NCI-H2029 (cell line): ENCODE measurements at places on chromosomes 2 and 18.

- DNase-seq = no peak
Measured at GRCh38 chr2:218307415-218308090, 15.2 kb upstream of the TMBIM1 start.

- no peak for DNase-seq
Measured at GRCh38 chr2:1723397-1724042, 20.8 kb downstream of the PXDN start.

- DNase-seq = no peak
Measured at GRCh38 chr2:220278022-220278421, 650.6 kb downstream of the SLC4A3 start.

DNA sequence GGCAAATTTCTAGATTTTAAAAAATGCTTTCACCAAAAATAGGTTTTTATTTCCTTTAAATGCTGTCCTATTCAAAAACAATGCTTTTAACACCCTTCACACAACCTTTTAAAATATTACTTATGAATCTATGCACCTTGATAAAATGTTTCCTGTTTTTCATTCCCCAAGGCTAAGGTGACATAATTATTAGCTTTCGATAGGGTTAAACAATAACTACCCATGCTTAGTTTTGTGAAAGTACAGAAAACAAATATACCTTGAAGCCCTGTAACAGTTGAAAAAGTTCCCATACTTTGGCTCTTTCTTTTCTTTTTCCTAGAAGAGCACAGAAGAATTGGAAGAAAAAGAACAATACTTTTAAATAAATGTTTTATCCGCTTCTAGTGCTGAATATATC is 54.9 kb upstream of the ITPRID2 start:
- DNase-seq = no peak

DNA sequence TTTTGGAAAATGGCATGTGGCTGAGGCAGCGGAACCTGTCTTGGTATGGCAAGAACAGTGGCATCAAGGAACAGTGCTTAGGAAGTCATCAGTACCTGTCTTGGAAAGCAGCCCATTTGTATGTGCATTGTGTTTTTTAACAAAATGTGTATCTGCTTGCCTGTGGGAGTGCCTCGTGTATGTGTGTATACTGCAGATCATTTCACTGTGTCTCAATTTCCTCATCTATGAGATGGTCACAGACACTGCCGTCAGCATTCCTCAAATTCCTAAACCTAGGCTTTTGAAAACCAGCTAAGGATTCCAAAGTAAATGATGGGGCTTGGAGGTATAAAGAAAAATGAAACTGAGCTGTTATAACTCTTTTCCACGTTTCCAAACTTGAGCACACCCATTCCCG is 441.3 kb downstream of the RND3 start:
- DNase-seq = no peak

DNA sequence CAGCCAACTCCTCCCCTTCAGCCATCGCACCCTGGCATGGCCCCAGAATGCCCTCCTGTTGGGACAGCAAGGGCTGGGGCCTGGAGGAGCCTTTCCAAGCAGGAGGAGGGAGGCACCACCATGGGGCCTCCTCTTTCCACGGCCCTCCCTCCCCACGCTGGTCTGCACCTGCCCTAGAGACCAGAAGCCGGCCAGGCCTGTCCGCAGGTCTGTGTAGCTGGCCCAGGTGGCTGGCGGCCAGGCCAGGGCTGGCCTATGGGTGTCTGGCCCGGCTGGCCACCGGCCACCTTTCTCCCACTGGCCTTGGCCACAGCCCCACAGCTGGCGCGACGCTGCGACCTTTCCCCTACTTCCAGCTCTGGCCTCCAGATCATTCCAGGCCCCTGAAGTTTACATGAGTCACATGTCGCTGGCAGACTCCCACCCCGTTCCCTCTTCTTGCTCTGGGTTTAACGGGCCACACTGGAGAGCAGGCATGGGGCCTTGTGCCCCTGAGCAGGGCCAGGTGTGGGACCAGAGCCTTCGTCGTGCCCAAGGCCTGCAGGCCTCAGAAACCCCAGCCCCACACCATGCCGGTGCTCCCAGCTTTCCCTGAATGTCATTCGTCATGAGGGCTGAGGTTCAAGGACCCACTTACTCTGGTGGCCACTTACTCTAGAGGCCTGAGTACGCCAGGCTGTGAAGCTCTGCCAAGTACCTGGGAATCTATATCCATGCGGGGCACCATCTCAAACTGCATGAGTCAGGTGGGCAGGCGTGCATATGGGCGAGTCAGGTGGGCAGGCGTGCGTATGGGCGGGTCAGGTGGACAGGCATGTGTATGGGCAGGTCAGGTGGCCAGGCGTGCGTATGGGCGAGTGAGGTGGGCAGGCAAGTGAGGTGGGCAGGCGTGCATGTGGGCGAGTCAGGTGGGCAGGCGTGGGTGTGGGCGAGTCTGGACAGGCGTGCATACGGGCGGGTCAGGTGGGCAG is 33.3 kb upstream of the KLF11 start:
- peak; percentile 55 for DNase-seq

DNA sequence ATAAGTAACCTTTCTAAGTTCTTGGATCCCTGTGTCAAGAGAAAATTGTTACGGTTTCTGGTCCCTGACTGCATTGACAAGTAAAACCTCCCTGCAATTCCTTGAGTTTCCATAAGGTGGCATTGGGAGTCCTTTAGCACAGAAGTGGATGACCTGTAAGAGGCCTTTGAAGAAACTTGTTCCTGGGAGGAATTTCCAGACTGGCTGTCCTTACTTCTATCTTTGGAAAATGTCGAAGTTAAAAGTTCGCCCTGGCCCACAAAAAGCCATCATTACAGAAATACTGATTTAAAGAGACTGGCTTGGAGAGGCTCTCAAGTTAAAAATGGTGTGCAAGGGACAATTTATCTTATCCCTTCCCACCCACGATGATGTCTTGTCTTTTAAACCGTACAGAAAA is 218.4 kb downstream of the CDH20 start:
- DNase-seq = peak; percentile 6

GRCh38 chr2:74103763-74104162 is 43.9 kb downstream of the BOLA3 start:
- no peak for DNase-seq

GRCh38 chr18:76145521-76146376 is 349.3 kb downstream of the ZNF516 start:
- no peak for DNase-seq

- DNase-seq = no peak
Measured at GRCh38 chr2:78353168-78353567, 672.3 kb upstream of the REG3G start.

DNA sequence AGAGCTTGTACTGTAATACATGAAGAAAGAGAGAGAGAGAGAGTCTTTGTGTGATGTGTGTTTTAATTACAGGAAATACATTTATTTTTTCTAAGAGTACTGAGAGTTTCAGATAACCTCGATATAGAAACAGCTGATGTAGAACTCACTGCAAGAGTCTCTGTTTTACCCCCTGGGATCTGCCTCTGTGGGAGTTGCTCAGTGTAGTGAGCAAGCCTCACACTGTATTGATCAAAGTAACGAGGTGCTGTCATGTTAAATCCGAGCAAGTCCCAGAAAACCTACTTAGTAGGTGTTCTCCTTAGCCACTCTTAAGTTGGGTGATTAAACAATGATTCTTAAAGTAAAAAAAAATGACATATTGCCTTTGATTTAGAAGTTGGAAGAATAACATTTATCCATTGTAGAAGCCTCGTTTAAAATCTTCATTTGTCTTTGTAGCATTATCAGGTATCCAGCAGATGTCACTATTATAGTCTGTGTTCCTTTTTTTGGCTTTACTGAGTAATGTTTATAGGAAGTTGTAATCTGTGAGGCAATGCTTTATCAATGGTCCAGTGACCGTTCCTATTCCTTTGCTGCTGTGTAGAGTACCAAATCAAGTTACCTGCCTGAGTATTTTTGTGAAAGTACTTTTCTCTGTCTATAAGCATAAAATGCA is 219.0 kb downstream of the MYO3B start:
- DNase-seq = no peak

DNA sequence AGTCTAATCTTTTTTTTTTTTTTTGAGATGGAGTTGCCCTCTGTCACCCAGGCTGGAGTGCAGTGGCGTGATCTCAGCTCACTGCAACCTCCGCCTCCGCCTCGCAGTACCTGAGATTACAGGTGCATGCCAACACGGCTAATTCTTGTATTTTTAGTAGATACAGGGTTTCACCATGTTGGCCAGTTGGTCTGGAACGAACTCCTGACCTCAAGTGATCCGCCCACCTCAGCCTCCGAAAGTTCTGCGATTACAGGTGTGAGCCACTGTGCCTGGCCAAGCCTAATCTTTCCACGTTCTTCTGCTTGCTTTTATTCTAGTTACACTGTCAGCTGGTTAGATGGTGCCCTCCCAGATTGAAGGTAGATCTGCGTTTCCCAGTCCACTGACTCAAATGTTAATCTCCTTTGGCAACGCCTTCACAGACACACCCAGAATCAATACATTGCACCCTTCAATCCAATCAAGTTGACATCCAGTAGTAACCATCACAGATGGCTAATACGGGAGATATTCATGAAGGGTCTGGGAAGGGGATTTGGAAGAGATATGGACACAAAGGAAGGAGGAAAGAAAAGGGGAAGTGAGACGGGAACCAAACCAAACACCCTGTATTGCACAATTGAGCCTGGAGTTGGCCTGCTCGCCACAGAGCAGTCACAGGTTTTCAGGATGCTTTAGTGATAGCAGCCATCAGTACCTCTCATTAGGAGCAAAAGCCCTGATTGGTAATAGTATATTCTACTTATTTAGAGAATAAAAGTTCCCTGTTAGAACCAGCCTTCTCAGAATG is 229.8 kb downstream of the PIK3C3 start:
- no peak for DNase-seq

DNA sequence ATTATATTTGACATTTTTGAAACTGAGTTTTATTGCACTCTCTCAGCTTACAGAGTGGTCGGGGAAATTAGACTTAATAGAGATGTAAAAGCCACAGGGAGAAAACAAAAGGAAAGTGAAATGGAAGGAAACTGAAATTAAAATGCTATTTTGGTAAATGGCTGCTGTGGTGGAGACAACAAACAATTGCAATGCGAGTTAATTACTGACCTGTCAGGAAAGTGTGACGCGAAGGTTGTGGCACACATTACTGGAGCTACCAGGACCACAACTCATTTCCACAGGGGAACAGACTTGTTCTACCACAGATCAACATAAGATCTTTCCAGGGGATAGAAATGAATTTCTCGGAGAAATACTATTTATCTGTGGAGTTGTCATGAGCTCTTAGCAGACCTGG is 19.5 kb downstream of the ARHGAP15 start:
- no peak for DNase-seq

- DNase-seq = no peak
Measured at GRCh38 chr2:129302561-129303183, 676.8 kb upstream of the RAB6C start.

GRCh38 chr2:101823859-101824258 is 126.4 kb downstream of the MAP4K4 start:
- no peak for DNase-seq

GRCh38 chr18:47868744-47869143 is 61.7 kb downstream of the SMAD2 start:
- no peak for DNase-seq

DNA sequence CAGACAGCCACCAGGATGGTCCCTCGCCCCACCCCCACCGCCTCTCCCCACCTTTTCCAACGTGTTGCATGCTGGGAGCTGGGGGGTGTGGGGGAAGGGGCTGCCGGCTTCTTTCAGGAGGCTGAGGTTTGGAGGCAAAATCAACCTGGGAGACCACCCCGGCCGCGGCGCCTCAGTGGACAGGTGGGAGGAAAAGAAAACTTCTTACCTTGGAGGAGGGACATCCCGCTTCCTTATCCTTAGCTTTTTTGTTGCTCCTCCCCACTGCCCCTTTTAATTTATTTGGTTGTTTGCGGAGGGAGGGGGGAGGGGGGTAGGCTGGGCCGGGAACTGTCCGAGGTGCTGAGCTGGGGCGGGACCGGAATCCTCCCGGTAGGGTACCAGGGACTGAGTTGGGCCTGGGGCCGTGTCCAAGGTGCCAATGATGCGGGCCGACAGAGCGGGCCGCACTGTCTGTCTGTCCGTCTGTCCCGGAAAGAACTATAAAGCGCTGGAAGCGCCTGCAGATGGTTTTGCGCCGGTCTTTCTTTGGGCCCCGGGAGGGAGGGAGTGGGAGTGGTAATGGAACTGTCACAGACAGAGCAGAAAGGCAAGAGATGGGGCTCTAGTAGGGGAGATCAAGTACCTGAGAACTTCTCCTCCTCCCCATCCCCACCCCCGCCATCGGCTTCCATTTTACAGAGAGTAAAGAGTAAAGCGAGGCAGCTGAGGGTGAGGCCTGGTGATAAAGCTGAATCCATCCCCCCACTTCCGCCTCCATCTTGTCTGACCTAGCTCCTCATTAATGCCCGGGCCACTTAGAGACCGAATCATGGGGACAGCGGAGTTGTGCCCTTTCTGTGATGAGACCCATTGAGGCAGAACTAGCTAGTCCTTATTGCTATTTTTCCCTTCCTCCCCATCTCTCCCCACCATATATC is 2.4 kb downstream of the CDK5R2 start:
- peak; percentile 46 for DNase-seq

DNA sequence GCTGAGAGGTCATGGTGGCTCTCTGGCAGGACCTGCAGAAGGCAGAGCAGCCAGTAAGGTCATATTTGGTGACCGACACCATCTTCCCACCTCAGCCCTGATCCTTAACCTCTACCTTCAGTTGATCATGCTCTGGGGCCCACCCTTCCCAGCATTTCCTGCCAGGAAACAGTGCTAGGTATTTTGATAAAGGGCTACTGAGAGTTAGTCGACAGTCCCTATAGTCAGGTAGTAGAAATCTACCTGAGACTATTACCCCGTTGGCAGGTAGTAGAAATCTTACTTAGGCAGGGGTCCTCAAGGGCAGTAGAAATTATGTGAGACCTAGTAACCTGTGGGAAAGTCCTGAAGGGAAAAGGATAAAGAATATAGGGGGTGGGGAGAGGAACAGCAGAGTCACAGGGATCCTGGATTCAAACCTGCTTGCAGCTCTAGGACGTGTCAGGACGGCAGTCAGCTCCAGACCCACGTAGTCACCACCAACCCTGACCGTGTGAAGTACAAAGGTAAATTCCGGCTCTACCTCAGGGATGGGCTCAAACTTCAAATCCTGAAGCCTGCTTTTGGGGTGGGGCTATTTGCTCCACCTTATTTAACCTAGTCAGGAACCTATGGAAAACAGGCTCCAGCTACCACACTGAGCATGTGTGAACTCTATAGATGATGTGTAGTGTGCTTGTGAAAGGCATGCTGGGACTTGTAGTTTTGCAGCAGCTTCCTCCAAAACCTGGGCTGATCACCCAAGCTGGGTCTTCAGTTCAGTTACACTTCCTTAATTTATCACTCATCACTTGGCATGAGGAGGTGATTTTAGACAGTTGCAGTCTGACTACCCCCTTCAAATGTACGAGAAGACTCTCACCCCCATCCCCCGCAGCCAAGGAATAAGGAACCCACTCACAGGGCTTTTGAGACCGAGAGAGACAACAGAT is at the start of gene DQX1:
Gene DQX1 (minus strand): TSS at position 515 of the 932 bp plus-strand sequence. CDS start 502 bp downstream, at position 13.
- DNase-seq = no peak
